ENCODE measurements at places on chromosomes 7 and 10. TPM values are rescaled to one million over a fixed set of nuclear protein-coding genes. Genes with fewer than 3 reads are reported as not detected.

TMEM130 gene
- total RNA-seq, result not detected

SNX10 gene
- total RNA-seq, result 11.8 TPM

FXYD4 gene
- not detected for total RNA-seq

OR13A1 gene
- total RNA-seq, result 0.13 TPM

CPVL gene
- 2.0 TPM for total RNA-seq

BAIAP2L1 gene
- total RNA-seq, result 22.9 TPM

C10orf105 gene
- 0.09 TPM for total RNA-seq

FAM171A1 gene
- total RNA-seq, result 7.7 TPM

LIPN gene
- total RNA-seq, result not detected

ICA1 gene
- total RNA-seq, result 17.8 TPM

SPDYE1 gene
- total RNA-seq, result not detected

GSDME gene
- 1.1 TPM for total RNA-seq

CUBN gene
- 0.09 TPM for total RNA-seq

MRLN gene
- total RNA-seq, result not detected

WDFY4 gene
- 0.29 TPM for total RNA-seq

NUP205 gene
- total RNA-seq, result 223 TPM

MMP21 gene
- not detected for total RNA-seq

NPC1L1 gene
- 0.02 TPM for total RNA-seq

FZD1 gene
- 4.9 TPM for total RNA-seq

AKR1B15 gene
- total RNA-seq, result not detected

MEOX2 gene
- not detected for total RNA-seq

HOXA3 gene
- total RNA-seq, result 0.04 TPM

IGF2BP3 gene
- 62.9 TPM for total RNA-seq

GPC2 gene
- total RNA-seq, result 5.1 TPM

PAPOLB gene
- total RNA-seq, result 0.25 TPM

HSPA12A gene
- total RNA-seq, result 0.29 TPM

PCLO gene
- not detected for total RNA-seq

CALHM1 gene
- total RNA-seq, result not detected

ZNF107 gene
- 7.9 TPM for total RNA-seq

PDGFA gene
- 10.2 TPM for total RNA-seq

SEMA3D gene
- total RNA-seq, result 0.11 TPM

PPP1R9A gene
- total RNA-seq, result 0.24 TPM

CCL24 gene
- total RNA-seq, result 0.45 TPM

EIF5AL1 gene
- total RNA-seq, result 0.31 TPM

CDC14C gene
- total RNA-seq, result not detected

NDUFB2 gene
- 329 TPM for total RNA-seq

LRIT1 gene
- not detected for total RNA-seq

ZP3 gene
- 3.9 TPM for total RNA-seq

BTBD16 gene
- not detected for total RNA-seq

GRM8 gene
- total RNA-seq, result not detected

BMPER gene
- total RNA-seq, result not detected

TRPV6 gene
- total RNA-seq, result 0.81 TPM

DUSP5 gene
- total RNA-seq, result 3.5 TPM

INHBA gene
- 0.02 TPM for total RNA-seq

HMX3 gene
- 43.5 TPM for total RNA-seq

AS3MT gene
- 0.29 TPM for total RNA-seq

All from K562 (cell line).